Activated naive CD4-positive, alpha-beta T cell treated with Interleukin-2 at 50 U/mL for 16 hours (primary cell): ENCODE measurements at places on chromosomes 12 and 14.

DNA sequence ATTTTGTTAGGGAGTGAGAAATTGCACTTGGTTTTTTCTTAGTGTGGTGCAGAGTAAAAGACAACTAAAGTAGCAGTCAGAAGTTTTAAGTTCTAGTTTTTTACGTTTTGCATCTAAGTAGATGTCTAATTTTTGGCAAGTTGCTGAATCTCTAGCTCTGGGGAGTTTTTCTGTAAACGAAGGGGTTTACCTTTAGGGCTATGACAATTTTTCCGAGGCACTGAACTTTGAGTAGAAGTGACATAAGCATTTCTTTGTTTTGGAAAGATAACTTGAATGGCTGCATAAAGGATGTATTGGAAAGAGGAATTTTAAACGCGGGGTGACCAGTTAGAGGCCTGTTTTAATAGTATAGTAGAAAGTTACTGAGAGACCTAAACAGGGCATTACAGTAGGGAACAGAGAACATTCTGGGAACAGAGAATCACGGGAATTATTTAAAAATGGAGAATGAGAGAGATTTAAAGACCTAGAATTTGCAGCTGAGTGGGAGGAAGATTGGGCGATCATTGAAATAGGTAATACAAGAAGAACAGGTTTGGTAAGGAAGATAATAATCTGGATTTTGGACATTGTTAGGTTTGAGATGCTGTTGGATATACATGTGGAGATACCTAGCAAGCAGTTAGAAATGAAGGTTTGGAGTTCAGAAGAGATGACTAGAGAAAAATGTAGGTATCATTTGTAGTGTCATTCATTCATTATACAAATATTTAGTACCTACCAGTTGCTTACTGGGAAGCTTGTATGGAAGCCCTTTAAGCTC is 1.2 kb downstream of the ZNF410 start:
- no peak for DNase-seq

- DNase-seq: no peak
Measured at GRCh38 chr12:4031703-4032291, 158.6 kb upstream of the PARP11 start.

DNA sequence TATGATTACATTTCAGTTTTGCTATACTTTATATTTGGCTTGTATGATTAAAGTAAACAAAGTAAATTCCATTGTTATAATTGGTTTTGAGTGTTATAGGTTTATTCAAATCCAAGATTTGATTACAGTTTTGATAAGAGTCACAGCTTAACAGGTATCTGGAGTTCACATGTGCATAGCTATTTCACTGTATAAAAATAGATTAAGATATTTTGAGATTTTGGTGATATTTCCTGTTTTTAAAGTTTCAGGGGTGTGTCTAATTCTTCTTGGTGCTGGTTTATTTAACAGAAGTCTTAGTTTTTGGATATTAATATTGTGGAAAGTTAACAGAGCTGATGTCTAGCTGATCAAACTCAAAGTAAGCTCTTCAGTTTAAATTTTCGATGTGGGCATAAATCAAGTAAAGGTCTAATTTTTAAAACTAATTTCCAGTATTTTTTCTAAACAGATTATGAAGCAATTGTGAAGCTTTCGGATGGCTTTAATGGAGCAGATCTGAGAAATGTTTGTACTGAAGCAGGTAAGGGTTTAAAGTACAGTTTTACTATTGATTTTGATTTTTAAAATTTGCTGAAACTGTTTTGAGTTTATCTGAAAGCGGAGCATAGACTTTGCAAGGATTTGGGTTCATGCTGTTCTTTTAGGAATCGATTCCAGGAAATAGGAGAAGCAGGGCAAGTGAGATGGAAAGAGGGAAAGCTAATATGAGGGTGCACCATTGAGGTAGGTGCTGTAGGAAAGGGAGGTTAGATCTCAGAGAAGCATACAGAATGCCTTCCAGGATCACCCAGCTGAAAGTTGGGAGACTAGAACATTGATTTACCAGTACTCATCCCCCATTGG is 6.2 kb upstream of the STYX start:
- DNase-seq: no peak

GRCh38 chr12:47216150-47216677 is 136.5 kb upstream of the AMIGO2 start:
- DNase-seq: peak; percentile 67

GRCh38 chr14:48275301-48275700 is 599.9 kb upstream of the MDGA2 start:
- no peak for DNase-seq

- DNase-seq: no peak
Measured at GRCh38 chr12:49330032-49330619, 6.9 kb downstream of the C1QL4 start.

- DNase-seq: peak; percentile 58
Measured at GRCh38 chr14:105294142-105294597, 6.6 kb downstream of the BRF1 start.

- DNase-seq: no peak
Measured at GRCh38 chr14:101844219-101844618, 82.7 kb downstream of the PPP2R5C start.

GRCh38 chr14:53531156-53531555 is 378.0 kb upstream of the DDHD1 start:
- no peak for DNase-seq

- no peak for DNase-seq
Measured at GRCh38 chr12:31728289-31728916, 418 bp downstream of the AMN1 start.

DNA sequence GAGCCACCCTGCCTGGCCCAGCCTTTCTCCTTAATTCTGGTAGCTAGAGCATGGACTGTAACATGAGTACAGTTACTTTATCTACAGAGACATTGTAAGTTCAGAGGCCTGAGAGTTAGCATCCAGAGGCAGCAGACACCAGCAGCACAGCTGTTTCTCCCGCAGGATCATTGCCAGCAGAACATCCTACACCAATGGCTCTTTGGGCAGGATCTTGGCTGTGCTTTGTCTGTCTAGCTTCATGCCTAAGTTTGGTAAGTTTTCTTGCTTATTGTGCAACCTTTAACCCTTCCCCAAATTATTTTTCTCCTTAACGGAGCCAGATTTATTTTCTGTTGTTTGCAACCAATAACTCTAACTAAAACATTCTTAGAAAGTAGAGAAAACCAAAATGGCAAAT is 21.6 kb downstream of the C12orf71 start:
- DNase-seq: no peak

DNA sequence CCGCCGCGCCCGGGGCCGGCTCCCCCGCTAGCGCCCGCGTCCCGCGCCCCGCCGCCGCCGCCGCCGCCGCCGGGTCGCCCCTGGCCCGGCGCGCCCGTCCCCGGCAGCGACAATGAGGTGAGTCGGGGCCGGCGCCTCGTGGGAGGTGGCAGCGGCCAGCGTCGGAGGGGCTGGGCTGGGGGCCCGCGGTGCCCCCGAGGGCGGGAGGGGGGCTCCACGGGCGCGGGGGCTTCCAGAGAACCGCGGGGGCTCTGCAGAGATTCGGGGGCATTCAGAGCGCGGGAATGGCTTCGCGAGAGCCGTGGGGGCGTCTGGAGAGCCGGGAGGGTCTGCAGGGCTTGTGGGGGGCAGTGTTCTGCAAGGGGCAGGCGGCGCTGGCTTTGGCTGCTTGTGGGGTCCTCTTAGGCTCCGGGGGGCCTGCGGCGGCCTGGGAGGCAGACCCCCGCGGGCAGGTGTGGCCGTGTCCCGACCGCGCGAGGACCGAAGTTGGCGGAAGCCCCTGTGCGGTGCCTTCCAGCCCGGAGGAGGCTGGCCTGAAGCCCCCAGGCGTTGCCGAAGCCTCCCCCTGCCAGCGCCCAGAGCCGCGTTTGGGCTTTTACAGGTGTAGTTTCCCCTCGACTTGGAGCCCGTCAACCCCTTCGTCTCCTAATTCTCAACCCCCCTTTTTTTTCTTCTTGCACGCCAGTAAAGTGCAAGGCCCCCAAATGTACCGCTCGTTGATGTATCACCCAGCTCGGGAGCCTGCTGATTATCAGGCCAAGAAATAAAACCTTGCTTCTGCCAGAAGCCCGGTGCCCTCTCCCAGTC is 93.1 kb upstream of the EVL start:
- peak; percentile 13 for DNase-seq

- DNase-seq: no peak
Measured at GRCh38 chr12:112463478-112463877, 44.7 kb downstream of the PTPN11 start.

GRCh38 chr14:71521238-71522135 is 410.7 kb upstream of the RGS6 start:
- no peak for DNase-seq

- peak; percentile 28 for DNase-seq
Measured at GRCh38 chr12:123761841-123762714, at the start of gene DNAH10. DNAH10 (plus strand) TSS chr12:123762301; CDS start chr12:123762337, 36 bp downstream.

GRCh38 chr14:106378191-106378590 is 851.8 kb downstream of the TMEM121 start:
- peak; percentile 29 for DNase-seq

DNA sequence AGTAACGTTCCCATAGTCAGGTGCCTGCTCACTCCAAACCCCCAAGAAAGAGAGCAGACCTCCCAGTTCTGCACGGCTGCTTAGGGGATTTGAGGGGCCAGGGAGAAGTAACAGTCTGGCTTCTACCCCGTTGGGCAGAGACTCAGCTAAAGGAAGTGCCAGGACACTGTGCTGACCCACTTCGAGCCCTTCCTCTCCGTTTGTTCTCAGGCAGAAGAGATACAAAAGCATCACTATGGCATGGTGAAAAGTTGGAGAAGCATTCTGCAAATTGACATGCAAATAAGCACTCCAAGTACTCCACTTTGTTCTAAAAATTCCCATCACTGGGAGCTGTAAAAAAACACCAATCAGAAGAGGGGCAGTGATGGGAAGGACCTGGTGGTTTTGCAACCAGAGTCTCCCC is 239.1 kb downstream of the EGLN3 start:
- no peak for DNase-seq

- DNase-seq: no peak
Measured at GRCh38 chr12:58393152-58393551, 451.8 kb downstream of the ATP23 start.

GRCh38 chr14:74566174-74567141 is 45.6 kb downstream of the LTBP2 start:
- DNase-seq: no peak

GRCh38 chr12:56143870-56144269 is 8.5 kb upstream of the MYL6B start:
- DNase-seq: no peak

GRCh38 chr12:74896186-74896585 is 313.5 kb downstream of the KCNC2 start:
- DNase-seq: no peak

- no peak for DNase-seq
Measured at GRCh38 chr12:7601406-7601805, 64.3 kb downstream of the APOBEC1 start.

DNA sequence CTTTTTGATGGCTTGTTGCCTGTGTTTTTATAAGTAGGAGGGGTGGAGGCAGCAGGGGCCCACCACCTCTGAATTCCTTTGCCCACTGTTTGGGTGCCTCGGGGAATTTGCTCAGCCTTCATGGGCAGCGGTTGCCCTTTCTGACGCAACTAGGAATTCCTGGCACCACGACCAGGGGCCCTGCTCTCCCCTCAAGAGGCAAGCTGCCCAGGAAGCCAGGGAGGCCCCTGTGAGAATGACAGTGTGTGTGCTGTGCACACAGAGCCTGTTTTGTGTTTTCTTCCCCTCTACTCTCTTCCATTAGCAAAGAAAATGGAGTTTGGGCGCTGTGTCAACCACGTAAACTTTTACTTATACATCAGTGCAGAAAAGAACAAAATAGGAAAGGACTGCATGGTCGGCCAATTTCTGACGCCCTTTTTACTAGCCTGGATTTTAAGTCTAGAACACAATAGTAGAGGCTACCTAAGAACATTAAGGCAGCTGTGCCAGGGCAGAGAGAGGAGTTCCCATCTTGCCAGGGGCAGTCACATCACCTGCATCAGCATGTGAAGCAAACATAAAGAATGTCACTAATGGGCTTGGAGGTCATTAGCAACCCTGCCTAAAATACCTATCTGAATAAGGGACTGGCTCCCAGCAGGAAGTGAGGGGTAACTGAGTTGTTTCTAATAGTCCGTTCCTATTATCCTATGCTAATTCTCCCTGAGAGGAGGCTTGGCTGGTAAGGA is 17.9 kb upstream of the PTGR2 start:
- DNase-seq: no peak

GRCh38 chr12:108686780-108687179 is 44.5 kb downstream of the CORO1C start:
- DNase-seq: no peak

DNA sequence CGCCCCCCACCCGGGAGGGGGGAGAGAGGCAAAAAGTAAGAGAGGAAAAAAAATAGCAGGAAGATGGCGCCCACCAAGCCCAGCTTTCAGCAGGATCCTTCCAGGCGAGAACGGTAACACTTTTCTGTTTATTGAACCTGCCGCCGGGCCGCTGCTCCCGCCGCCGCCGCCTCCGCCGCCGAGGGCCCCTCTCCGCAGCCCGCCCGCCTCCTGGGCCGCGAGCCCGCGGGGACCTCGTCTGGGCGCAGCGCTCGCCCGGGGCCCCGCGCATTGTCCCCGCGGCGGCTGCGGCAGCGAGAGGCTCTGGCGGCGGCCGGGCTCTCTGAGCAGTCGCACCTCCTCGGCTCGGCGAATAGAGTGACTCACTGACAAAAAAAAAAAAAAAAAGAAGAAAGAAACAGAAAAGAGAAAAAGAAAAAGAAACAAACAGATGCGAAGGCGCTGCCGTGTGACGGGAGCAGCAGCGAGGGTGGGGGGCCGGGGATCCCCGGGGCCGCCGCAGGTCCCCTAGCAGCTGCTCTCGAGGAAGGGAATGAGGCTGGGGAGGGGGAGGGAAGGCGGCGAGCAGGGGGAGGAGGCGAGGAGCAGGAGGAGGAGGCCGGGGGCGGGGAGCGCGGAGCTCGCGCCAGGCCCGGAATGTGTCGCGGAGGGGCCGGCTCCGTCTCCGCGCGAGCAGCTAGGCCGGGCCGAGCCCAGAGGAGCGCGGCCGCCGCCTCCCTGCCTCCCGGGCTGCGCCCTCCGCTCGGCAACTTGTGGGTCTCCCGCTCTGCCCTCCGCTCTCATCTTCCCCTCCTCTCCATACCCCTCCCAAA is 781 bp downstream of the NPAS3 start:
- peak; percentile 11 for DNase-seq

DNA sequence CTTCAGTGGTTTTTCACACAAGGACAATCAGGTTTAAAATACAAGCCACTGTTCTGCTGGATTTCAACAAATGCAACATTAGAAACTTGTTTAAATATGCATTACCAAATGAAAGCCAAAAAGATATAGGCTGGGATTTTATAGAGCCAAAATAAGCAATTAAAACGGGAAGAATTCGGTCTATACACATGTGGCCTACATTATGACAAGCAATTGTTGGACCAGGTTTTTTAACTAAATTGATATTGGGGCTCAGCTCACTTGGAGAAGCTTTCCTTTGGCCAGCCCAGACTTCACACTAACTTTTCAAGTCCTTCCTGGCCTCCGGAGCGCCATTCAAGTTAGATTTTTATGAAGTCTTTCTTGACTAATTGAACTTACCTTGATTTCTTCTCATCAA is 16.9 kb upstream of the PDE3A start:
- no peak for DNase-seq

GRCh38 chr12:14999021-14999694 is 26.3 kb downstream of the PDE6H start:
- DNase-seq: no peak
